ENCODE measurements at places on chromosomes 12 and 14.
A peak's percentile ranks its signal among the peaks of the same experiment; 100 is the strongest.

GRCh38 chr12:132282031-132282949, 47.1 kb downstream of the GALNT9 start:
- no peak for DNase-seq

DNA sequence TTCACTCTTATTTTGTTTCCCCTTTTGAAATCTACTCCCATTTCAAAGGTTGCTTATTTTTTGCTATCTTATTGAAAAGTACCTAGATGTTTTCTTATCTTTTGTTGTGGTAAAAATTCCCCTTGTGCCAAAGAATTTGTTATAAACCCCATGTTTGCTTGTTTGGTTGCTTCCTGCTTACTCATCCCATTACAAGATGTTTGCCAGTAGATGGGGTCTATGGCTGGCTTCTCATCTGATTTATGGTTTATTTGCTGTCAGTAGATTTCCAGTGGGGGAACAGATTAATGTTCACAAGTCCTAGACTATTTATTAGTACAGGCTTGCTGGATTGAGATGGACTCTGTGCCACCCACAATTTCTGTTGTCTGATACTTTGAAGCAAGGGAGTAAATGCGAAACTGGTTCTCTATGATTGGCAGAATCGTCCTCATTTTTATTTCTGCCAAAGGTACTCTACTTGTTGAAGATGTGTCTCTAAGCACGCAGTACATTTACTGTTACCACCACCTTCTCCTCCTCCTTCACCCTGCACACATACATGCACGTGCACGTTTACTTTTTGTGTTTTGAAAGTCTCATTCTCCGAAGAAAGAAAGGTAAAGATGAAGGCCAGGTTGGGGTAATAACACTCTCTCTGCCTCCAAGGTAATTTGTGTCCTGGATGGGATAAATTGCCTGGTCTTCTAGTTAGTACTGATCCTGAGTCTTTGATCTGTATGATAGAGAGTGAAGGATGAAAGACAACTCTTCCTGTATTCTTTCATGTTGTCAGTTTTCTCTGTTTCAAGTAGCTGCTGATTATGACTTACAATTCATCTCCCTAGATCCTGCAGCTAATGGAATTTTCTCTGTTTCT, 117.2 kb upstream of the ATP2B1 start:
- DNase-seq = no peak

GRCh38 chr12:81991868-81992267, 232.7 kb upstream of the PPFIA2 start:
- no peak for DNase-seq

- DNase-seq = peak; percentile 73
Observed at GRCh38 chr14:39229222-39229543, 4.5 kb upstream of the MIA2 start.

DNA sequence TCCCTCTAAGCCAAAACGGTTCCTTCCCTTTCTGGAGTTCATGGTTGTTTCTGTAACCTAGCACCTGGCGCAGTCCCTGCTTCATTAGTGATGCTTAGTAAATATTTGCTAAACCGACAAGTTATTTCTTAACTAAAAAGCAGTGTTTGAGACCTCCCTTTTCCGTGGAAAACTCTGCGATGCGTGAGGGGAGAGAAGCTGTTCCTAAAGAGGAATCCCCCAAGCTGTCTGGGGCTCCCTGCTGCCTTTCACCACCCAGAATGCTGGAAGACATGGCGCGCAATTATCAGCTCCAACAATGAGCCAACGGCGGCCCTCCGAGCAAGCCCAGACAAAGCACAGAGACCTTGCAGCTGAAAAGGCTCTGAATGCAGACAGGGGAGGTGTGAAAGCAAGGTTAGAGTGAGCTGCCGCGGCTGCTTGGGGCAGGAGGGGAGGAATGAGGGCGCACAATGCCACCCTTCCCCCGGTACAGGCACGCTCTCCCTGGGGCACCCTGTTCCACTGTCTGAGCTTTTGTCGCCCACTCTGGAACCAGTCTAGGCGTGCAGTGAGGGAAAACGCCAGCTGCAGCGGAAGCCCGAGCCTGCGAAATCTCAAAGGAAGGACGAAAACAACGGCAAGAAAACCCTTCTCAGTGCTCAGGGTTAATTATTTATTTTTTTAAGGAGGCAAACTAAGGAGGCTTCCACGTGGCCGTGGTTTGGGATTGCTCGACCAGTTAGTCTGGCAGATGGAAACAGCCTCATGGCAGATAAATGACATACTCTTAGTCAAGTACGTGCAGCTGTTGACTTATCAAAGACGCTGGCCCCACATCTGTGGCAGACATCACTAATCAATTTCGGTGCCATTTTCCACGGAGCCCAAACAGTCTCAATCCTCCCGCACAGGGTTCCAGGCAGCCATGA, 66.3 kb downstream of the RBM19 start:
- DNase-seq = no peak

Measured in MV-4-11 (cell line).